Calu3 (cell line): ENCODE measurements at places on chromosomes 16 and 17.
A peak's percentile ranks its signal among the peaks of the same experiment; 100 is the strongest.

DNA sequence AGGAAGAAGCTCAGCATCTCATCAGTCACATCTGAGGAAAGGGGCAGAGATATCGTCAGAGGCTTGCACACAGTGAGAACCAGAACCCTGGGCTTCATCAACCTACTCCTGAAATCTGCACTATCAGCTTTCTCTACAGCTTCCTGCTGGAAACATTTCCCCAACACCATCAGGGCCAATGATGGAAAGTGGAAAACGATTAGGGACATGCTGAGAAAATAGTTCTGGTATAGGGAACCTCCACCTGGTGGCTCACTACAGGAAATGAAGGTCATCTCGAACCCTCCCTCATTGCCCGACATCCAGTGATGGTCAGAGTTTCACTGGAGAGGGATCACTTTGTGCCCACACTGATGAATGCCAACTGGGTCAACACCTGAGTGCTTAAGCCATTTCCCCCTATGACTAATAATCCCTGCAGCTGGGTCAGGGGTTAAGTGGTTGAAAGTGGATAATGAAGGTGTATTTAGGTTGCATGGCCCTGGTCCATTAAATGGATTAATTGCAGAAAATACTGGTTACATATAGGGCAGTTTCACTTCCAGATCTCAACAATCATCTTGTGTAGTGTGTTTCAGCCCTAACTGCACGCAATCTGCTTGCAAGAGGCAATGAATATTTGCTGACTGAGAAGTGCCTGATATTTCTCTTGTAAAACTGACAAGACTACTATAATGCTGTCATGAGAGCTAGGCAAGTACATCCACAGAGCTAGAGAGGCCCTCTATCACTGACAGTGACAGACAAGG lies 43.1 kb upstream of the GSG1L start:
- DNase-seq, result no peak

DNA sequence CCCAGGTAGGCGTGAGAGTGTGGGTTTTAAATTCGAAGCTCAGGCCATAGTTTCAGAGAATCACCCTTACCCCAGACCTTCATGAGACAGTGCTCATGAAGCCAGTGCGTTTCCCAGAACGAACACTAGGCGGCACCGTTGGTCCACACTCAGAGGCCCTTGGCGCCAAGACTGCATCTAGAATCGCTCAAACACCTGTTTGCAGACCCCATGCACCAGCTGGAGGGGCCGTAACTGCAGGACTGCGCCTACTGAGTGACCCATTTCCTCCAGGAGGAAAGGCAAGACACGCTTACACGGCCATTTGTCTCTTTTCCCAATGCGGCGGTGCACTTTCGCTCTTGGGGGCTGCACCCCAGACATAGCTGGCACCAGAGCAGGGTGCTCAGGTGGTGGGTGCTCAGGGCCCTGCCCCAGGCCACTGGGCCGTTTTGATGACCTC lies 34.0 kb downstream of the ADGRG5 start:
- peak; percentile 82 for DNase-seq

DNA sequence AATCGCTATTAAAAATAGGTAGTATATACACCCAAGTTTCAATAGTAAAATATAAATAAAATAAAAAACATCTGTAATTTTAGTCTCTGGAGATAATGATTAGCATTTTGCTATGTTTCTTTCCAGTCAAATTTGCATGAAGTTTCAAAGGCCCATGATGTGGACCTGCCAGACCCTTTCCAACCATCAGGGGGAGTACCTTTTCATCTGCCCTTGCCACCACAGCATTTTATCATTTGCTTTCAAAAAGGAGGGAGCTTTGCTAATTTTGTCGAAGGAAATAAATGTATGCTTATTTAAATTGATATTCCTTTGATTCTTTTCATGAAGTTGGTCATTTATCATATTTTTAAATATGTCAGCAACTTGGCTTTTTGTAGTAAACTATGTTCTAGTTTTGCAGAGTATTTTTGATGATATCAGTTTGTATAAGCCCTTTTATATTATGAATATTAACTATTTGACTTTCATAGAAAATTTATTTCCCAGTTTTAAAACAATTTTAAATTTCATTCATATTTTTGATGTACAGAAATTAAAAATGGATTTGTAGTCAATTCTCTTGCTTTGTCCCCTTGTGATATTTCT lies 115.2 kb upstream of the NETO2 start:
- peak; percentile 35 for DNase-seq

DNA sequence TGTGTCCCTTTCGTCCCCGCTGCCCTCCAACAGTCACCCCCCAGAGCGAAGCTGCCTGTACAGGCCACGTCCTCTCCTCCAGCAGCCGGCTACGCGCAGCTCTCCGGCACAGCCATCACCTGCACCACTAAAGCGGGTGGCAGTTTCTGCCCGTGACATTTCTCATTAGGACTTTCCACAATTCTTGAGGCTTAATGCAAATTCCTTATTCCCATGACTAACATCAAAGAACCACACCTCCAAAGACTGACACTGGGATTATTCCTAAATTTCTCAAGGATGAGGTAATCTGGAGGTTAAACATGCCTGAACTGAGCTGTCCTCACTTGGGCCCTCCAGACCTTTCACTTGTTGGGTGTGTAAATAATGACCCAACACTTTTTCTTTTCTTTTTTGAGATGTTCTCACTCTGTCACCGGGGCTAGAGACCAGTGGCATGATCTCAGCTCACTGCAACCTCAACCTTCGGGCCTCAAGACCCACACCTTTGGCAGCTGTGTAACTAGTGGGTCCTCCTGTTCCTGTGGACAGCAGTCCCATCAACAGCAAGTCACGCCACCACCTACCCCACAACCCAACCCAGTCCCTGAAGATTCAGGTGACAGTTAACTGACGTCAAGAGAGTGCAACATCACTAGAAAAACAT lies 11.7 kb downstream of the ANKRD11 start:
- DNase-seq, result no peak

GRCh38 chr16:77433146-77433545 lies 1.7 kb downstream of the ADAMTS18 start:
- DNase-seq, result no peak

- DNase-seq, result peak; percentile 53
Observed at GRCh38 chr17:78535273-78536197, 41.7 kb downstream of the DNAH17 start.

DNA sequence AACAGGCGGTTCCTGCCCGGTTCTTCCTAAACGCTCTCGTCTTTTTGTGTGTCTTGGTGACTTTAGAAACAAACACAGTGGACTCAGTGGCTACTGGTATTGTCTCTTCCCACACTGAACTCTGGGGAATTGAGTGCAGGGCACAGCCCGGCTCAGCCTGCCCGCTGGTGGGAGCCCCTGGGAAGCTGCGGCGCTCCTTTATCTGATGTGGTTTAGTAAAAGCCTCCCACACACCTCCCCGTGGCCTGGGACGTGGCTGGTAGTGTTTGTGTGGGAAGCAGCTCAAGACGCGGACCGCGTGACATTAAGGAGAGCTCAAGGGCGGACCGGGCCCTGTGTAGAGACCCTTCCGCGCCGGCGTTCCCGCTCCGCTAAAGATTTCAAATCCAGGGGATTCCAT lies 55.4 kb upstream of the PVALEF start:
- DNase-seq, result no peak

DNA sequence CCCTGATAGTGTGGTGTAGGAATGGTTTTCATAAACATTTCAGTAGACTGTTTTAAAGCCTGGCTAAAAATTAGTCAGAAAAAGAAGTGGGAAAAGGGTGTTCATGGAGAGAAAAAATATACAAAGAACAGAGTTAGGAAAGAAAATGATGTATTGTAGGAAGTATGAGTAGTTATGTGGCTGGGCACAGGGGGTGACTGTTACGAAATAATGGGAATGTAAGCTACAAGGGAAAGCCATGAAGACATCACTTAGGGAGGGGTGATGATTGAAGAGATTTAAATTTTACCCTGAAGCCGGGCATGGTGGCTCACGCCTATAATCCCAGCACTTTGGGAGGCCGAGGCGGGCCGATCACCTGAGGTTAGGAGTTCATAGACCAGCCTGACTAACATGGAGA lies 55.3 kb downstream of the NUP88 start:
- DNase-seq, result no peak
